Adrenal gland (tissue), 19 donors: ENCODE measurements at places on chromosomes 4 and X.

DNA sequence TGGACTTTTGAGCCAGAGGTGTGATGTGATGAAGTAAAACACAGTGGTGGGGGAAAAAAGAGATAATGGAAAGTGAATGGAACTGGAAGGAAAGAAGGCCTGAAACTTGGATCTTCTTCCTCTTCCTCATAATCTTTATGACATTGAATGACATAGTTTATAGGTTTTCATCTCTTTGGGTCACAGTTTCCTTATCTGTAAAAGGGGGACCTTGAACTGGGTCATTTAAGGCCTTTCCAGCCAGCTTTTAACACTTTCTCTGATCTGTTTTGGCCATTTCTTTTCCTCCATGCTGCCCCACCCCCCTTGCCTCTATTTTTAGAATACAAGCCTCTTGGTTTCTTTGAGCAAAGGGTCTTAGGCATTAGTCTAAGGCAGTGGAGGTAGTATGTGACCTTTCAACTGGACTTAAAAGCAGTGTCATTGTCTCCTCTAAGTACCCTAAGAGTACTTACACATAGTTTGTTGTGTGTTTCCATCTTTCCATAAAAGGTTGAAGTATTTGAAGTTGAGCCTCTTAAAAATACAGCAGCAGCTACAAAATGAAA, 7.8 kb downstream of the CPEB2 start:
- DNase-seq = no peak

DNA sequence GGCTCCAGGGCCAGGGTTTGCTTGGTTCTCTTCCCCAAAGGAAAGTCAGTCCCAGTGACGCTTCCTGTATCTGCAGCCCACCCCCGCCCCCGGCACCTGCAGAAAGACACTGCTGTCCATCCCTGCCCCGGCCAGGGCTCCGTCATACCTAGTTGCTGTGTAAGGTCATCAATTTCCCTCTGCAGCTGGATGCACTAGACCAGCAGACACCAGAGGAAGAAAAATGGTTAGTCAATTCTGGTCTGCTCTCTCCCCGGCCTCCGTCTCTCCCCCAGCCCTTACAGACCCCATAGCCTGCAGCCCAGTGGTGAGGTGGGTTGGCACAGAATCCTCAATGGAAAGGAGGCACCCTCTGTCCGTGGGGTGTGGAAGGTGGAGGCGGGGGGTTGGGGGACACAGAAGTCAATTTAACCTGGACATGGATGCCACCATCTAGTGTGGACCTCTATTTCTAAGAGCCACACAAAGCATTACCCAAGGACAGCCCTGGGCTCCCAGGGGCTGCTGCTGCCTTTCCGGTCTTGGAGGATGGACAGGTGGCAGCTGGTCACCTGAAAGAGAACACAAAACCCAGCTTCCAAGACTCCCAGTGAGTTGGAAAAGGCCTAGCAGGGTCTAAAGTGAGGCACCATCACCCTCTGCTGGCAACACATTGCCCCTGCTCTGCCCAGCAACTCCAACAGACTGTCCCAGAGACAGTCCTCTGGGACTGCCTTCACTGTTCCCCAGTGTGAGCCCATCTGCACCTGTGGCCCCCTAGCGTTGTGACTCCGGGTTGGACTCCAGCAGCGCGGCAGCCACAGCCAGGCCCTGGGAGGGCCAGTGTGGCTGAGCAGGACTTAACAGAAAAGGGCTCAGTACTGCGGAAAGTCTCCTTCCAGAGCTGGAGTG, 40.2 kb upstream of the NHSL2 start:
- DNase-seq = no peak

DNA sequence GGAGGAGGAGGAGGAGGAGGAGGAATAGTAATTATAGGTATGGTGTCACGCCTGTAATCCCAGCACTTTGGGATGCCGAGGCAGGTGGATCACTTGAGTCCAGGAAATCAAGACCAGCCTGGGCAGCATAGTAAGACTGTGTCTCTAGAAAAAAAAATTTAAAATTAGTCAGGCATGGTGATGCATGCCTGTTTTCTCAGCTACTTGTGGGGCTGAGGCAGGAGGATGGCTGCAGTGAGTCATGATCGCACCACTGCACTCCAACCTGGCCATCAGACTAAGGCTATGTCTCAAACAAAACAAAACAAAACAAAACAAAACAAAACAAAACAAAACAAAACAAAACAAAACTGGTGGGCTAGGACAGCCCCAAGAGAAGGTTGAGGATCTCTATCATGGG, 3.0 kb downstream of the STARD8 start:
- DNase-seq = no peak

- DNase-seq = no peak
Measured at GRCh38 chrX:48665991-48666390, 17.6 kb upstream of the WAS start.

DNA sequence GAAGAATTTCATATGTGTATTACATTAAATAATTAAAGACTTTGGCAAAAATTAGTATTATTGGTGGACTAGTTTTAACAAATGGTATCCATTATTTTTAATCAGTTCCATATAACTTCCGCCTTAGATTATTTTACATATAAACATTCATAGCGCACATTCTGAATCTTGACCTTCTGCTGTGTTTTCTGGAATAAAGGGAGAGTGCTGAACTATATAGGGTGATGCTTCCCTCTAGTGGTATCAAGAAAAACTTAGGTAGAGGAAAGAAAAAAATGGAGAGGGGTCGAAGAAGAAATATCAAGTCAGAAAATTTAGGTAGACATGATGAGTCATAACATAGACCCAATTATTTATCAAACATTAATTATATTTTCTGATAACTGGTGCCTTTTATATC, 155.6 kb upstream of the PACRGL start:
- DNase-seq = no peak

GRCh38 chrX:34956916-34957315, 14.3 kb downstream of the FAM47B start:
- DNase-seq = no peak
